Endothelial cell of umbilical vein (primary cell): ENCODE measurements at places on chromosomes 4 and X. TPM values are rescaled to one million over a fixed set of nuclear protein-coding genes. Genes with fewer than 3 reads are reported as not detected.

GAB3 gene
- total RNA-seq, result 4.0 and 6.2 TPM in 2 replicates

OFD1 gene
- 12.0 and 14.4 TPM in 2 replicates for total RNA-seq

ALG13 gene
- total RNA-seq, result 37.9 and 38.2 TPM in 2 replicates

CT45A3 gene
- total RNA-seq, result not detected in 2 replicates

LONRF3 gene
- 7.9 and 13.3 TPM in 2 replicates for total RNA-seq

GRCh38 chrX:25599061-25599460, 539.1 kb upstream of the MAGEB18 start:
- H3K27ac ChIP-seq, result no peak overlapping the region
- H3K4me1 ChIP-seq, result no peaks in the 10 kb centered on the region
- no peaks in the 10 kb centered on the region for H3K36me3 ChIP-seq
- H3K27me3 ChIP-seq, result no peaks in the 10 kb centered on the region

- no peak for DNase-seq
- peaks cover 16% of the 10 kb centered on the region for H3K36me3 ChIP-seq
- peaks cover 29% of the 10 kb centered on the region for H3K4me1 ChIP-seq
These were observed 123.9 kb downstream of the PDLIM5 start for GRCh38 chr4:94575652-94576051.

GRCh38 chr4:37389967-37390580, 145.5 kb downstream of the NWD2 start:
- DNase-seq, result peak; percentile 61
- H3K27me3 ChIP-seq, result no peaks in the 10 kb centered on the region
- no peak overlapping the region for H3K4me3 ChIP-seq
- H3K4me1 ChIP-seq, result no peaks in the 10 kb centered on the region
- no peaks in the 10 kb centered on the region for H3K36me3 ChIP-seq

DNA sequence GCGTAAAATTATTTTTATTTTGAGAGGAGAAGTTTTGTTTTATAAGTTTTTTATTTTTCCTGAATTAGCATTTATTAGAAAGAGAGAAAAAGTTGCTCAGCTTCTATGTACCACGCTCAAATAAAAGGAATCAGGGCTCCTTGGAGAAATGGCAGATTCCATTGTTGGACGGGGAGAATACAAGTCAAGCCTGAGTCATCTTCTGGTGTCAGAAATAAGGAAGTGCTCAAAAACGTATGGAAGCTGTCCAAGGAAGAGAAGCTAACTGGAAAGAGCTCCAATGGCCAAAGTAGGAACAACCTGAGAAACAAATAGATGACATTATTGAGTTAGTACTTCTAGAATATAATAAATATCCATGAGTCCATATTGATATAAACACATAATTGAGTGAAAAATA, 89.3 kb upstream of the NEIL3 start:
- no peaks in the 10 kb centered on the region for H3K27me3 ChIP-seq
- no peaks in the 10 kb centered on the region for H3K4me1 ChIP-seq
- DNase-seq, result no peak
- no peak overlapping the region for H3K4me3 ChIP-seq

DNA sequence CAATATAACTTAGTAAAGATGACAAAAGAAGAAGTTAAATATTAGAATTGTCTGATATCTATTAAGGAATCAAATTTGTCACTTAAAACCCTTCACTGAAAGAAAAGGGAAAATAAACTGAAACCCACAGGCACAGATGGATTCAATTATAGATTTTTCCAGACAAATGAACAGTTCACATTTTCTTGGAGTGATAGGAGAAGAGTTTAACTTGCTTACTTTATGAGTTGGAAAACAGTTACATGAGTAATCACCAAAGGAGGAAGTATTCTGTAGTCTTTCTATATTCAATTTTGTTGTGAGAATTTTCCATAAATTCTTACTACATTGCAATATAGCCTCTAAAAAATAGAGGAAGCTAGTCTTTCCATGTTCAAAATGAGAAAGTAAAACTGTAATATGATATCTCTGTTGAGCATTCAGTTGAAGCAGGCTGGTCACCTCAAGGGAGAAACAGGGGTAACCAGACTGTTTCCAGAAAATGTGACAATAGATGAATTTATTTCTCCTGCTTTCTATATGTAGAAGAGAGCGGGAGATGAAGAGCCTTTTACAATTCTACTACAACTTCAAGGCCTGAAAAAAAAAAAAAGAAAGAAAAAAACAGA, 330.3 kb upstream of the EPHA5 start:
- no peaks in the 10 kb centered on the region for H3K4me1 ChIP-seq
- H3K27me3 ChIP-seq, result no peaks in the 10 kb centered on the region
- H3K27ac ChIP-seq, result no peak overlapping the region
- no peak overlapping the region for H3K4me3 ChIP-seq

- no peak overlapping the region for H3K4me3 ChIP-seq
- H3K4me1 ChIP-seq, result no peaks in the 10 kb centered on the region
- no peak overlapping the region for H3K27ac ChIP-seq
- no peak for DNase-seq
- H3K36me3 ChIP-seq, result no peaks in the 10 kb centered on the region
These were observed 46.7 kb downstream of the KCNIP4 start for GRCh38 chr4:21901831-21902230.

DNA sequence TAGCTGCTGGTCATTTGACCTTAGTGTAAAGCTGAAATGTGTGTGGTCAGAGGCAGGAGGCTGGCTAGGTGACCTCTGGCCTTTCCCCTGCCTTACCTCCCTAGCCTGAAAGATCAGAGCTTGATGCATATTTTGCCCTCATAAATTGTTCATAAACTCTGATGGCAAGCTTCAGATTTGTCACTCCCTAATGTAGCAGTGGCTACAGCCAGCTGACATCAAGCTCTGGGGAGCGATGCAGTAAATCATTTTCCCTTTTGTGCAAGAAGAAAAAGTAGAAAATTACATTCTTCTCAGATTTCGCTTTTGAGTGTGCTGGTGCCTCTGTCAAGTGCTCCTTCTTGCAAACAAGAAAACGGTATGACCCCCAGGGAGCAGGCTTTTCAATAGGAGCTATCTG, 87.7 kb upstream of the MAGEA4 start:
- DNase-seq, result no peak
- no peaks in the 10 kb centered on the region for H3K27me3 ChIP-seq
- no peaks in the 10 kb centered on the region for H3K36me3 ChIP-seq
- no peak overlapping the region for H3K27ac ChIP-seq
- no peaks in the 10 kb centered on the region for H3K4me1 ChIP-seq

DNA sequence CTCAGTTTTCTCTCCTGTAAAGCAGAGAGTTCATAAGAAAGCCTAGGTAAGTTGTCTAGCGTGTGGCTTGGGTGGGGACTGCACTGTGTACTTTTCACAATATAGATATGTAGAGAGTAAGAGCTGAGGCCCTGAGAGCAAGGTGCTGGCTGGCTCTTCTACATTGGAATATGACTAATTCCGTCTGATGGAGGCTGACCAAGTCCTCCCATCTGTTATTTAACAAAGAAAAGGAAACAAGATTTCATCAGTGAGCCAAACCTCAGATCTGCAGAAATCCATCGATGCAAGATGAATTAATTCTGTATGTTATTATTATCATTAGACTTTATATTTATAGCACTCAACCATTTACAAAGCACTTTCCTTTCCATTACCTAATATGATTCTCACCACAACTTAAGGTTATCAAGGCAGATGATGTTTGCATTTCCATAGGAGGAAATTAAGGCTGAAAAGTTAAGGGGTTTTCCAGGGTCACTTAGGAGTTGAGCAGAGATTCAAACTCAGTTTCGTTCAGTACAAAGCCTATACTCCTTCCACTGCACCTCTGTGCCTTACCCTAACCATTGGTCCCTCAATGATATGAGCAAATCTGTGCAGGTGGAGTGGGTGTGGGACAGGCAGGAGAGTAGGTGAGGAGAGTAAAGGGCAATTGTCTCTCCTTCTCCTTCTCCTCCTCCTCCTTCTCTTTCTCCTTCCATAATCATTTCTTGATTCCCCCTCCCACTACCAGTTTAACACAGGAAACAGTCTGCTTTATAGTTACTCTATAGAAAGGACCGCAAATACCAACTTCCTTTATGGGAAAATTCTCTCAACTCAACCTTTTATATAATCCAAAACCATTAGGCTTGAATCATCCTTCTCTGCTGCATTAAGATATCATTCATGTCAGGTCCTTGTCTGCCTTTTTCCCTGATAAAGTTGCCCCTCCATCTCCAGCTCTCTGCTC, 27.6 kb upstream of the SRD5A3 start:
- DNase-seq, result peak; percentile 72
- no peaks in the 10 kb centered on the region for H3K27me3 ChIP-seq
- no peaks in the 10 kb centered on the region for H3K36me3 ChIP-seq

DNA sequence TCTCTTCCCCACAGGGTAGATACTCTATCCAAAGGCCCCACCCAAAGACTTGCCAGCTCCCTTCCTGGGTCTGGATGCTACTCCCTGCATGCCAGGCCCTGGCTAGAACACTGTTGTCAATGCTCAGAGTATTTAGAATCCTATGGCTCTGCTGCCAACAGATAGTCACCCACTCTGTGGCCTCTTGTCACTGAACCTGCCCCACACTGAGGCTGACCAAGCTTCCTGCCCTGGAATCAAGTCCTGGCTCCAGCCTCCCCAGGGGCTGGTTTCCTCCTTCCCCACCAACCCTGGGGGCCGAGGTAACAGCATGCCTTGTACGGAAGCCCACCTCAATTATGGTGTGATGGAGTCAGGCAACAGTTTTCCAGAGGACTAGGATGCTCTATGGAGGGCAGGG, 63.3 kb downstream of the EFNB1 start:
- H3K4me1 ChIP-seq, result peaks cover 15% of the 10 kb centered on the region
- no peak overlapping the region for H3K27ac ChIP-seq
- no peak for DNase-seq
- H3K4me3 ChIP-seq, result no peak overlapping the region
- peaks cover 9% of the 10 kb centered on the region for H3K27me3 ChIP-seq

- H3K27me3 ChIP-seq, result no peaks in the 10 kb centered on the region
- peak; percentile 1 for DNase-seq
- peak overlapping the region; percentile 97 for H3K27ac ChIP-seq
- H3K4me3 ChIP-seq, result no peak overlapping the region
- H3K36me3 ChIP-seq, result no peaks in the 10 kb centered on the region
- H3K4me1 ChIP-seq, result peaks cover 15% of the 10 kb centered on the region
These were observed 26.7 kb downstream of the NR0B1 start for GRCh38 chrX:30282527-30282926.

DNA sequence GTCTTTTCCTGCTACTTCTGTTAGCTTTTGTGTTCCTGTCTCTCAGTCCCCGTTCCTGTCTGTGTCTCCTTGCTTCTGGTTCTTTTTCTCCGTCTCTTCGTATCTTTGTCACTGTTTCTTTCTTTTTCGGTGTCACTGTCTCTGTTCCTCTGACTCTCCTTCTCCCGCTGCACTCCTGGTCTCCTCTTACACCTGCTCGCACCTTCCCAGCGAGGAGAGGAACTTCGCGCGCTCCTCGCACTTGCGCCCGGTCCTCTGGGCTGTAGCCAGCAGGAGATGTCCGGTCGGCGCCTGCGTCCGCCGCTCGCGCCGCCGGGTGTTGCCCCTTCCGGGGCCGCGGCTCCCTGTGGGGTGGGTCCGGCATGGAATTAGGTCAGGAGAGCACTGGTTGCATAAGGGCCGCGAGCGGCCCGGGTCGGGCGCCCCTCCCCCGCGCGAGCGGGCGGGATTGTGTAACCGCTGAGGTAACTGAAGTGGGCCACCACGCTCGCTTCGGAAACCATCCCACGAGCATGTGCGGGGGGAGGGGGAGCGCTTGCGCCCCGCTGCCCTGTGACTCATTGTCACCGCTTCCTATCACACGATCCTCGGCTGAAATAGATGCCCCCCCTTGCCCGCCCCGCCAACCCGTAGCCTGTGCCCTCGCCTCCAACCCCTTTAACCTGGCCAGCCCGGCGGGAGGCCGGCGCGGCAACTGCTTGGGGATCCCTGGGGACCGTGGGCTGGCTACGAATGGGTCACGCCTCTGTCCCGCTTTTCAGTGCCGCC, 1.6 kb downstream of the LONRF3 start:
- H3K36me3 ChIP-seq, result no peaks in the 10 kb centered on the region
- H3K4me3 ChIP-seq, result peak overlapping the region; percentile 68
- DNase-seq, result peak; percentile 63
- peaks cover 22% of the 10 kb centered on the region for H3K27me3 ChIP-seq
- peaks cover 17% of the 10 kb centered on the region for H3K4me1 ChIP-seq

DNA sequence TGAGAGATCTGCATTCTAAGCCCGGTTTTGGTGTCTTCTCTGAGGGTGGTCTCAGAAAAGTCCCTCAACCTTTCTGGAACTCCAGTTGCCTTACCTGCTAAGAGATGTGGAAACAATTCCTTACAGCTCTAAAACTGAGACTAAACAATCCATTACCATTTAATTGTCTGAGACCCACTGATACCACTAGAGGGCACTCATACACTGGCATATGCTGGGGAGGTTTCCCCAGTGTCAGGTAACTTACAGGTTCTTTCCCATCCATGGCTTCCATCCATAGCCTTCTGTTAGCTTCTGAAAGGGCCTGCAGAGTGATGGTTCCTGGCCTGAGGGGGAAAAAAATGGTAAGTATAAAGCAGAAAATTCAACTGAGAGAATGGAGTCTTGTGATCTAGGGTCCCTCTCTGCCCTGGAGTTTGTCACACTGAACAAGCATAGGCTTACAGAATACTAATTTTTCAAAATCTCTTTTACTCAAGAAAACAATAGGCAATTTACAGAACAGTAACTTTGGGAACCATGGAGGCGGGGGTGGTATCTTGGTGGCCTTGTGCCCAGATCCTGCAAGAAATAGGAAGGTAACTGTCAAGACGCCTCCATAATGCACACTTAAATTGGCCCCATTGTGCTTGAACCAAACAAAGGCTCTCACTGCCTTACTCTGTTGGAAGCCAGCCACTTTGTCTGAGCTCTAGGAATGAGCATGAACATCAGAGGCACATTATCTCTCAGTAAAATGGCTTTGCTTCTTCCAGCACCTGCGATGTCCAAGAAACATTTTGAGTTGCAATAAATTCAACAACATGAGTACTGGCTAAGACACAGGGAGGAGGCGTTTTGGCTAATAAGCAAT, 236.1 kb downstream of the OPHN1 start:
- H3K27me3 ChIP-seq, result no peaks in the 10 kb centered on the region
- no peak overlapping the region for H3K27ac ChIP-seq
- no peaks in the 10 kb centered on the region for H3K36me3 ChIP-seq
- no peak overlapping the region for H3K4me3 ChIP-seq
- peaks cover 15% of the 10 kb centered on the region for H3K4me1 ChIP-seq

DNA sequence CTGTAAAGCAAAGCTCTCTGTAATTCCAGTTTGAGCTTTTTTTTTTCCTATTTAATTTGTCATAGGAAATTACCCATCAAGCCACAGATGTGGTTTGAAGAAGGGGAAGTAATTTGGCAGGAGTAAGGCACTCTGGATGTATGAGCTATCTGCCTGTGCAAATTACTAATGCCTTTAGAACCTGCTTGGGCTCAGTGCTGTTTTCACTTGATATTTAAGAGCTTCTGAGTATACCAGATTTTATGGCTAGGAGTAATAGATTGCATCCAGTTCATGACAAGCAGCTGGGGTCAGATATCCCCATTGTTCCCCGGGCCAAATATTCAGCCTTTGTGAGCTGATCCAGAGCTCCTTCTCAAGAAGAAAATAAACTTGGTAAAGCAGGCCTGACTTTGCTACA, 89.1 kb downstream of the DCAF8L2 start:
- peak; percentile 72 for DNase-seq
- no peak overlapping the region for H3K27ac ChIP-seq
- H3K36me3 ChIP-seq, result no peaks in the 10 kb centered on the region
- no peaks in the 10 kb centered on the region for H3K4me1 ChIP-seq

DNA sequence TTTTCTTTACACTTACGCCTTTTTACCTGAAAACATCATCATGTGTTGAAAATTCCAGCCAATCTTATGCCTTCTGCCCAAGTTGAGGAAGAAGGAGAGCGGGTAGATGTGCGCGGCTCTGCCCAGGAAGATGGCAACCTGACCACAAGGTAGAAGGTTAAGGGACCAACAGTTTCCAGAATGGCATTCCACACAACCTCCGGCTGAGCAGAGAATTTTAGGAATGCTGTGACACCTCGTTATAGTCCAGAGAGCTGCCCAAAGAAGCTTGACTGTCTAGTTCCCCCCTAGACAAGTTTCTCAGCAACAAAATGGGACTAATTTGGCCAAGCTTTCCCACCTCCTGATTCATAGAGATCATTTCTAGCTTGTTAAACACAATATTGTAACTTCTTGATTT, 75.1 kb downstream of the CHST7 start:
- H3K27me3 ChIP-seq, result no peaks in the 10 kb centered on the region
- no peak for DNase-seq
- H3K36me3 ChIP-seq, result no peaks in the 10 kb centered on the region
- no peak overlapping the region for H3K27ac ChIP-seq
